ENCODE measurements at places on chromosomes 4 and X.
A peak's percentile ranks its signal among the peaks of the same experiment; 100 is the strongest.

- DNase-seq = no peak
Observed at GRCh38 chr4:1384675-1385372, 21.4 kb downstream of the NKX1-1 start.

GRCh38 chr4:89021684-89022083 is 35.3 kb downstream of the FAM13A start:
- no peak for DNase-seq

DNA sequence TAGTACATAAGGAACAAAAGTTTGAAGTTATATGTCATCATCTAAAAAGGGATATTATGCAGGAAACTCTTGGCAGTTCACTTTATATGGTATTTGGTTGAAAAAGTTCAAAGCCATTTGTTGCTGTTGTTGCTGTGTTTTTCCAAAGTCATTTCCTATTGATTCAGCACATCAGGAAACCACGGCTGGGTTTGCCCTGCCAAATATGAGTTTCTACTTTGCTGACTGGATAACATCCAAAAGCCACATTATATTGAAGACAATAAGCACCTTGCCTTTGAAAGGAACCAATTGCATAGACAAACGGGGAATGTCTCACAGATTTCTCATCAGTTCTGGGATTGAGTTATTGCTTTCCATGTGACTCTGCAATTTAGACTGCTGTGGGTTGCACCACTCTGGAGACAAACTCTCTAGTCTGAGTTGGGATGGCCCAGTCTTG is 206.1 kb downstream of the SLC39A8 start:
- no peak for DNase-seq

DNA sequence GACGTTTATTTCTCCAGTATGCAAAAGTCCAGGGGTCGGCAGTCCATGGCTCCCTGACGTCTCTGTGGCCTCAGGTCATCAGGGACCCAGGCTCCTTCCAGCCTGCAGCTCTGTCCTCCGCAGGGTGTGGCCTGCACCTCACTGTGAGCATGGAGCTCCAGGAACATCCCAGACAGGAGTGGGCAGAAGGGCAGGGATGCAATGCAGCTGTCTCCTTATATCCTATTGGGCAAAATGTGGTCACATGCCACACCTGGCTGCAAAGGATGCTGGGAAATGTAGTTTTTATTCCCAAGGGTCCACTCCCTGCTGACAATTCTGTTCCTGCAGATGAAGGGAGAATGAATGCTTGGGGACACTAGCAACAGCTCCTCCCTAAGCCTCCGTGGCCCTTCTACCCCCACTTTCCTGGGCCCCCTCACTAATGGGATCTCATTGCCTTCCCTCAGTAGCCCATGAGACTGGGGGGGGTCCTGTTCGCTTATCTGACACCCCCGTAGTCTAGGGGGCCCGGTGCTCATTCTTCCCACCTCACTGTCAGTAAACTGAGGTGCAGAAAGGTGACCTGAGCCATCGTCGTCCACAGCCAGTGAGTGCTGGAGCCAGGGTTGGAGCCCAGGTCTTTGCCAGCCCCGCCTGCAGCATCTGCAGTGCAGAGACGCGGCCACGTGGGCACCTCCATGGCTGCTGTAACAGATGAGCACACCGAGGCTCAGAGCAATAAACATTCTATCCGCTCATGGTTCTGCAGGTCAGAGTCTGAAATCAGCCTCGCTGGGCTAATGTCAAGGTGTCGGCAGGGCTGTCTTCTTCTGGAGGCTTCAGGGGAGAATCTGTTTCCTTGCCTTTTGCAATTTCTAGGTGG is 5.9 kb upstream of the GRPEL1 start:
- no peak for DNase-seq

DNA sequence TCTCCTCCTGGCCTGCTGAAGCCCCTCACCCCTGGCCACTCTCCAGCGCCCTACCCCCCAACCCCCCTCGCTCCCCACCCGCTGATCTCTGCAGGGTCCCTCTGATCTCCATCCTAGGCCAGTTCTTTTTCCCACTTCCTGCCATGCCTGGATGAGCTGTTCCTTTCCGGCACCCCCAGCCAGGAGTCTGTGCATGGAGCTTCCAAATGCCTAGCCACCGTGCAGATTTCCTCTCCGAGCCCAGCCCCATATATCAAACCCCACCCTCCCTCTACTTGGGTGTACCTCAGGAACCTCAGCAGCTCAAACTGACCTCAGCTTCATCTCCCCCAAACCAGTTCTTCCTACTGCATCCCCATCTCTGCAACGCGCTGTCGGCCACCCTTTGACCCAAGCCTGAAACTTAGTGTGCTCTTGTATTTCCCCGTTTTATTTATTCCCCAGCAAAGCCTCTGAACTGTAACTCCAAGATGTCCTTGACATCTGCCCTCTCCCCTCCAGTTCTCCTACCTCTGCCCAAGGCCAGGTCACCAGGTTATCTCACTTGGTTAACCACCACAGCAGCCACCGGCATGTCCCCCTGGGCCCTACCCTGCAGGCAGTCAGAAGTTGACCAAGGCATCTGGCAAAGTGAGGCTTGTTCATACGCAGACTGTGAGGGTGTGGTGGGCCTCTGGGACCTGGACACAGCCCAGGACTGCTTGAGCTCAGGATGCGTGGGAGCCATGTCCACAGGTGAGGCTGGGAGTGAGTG is 194.9 kb upstream of the PSAPL1 start:
- DNase-seq = no peak

GRCh38 chrX:130645955-130646583 is 244.3 kb downstream of the RBMX2 start:
- DNase-seq = no peak

- DNase-seq = no peak
Observed at GRCh38 chr4:168411318-168412150, 68.8 kb downstream of the DDX60L start.

DNA sequence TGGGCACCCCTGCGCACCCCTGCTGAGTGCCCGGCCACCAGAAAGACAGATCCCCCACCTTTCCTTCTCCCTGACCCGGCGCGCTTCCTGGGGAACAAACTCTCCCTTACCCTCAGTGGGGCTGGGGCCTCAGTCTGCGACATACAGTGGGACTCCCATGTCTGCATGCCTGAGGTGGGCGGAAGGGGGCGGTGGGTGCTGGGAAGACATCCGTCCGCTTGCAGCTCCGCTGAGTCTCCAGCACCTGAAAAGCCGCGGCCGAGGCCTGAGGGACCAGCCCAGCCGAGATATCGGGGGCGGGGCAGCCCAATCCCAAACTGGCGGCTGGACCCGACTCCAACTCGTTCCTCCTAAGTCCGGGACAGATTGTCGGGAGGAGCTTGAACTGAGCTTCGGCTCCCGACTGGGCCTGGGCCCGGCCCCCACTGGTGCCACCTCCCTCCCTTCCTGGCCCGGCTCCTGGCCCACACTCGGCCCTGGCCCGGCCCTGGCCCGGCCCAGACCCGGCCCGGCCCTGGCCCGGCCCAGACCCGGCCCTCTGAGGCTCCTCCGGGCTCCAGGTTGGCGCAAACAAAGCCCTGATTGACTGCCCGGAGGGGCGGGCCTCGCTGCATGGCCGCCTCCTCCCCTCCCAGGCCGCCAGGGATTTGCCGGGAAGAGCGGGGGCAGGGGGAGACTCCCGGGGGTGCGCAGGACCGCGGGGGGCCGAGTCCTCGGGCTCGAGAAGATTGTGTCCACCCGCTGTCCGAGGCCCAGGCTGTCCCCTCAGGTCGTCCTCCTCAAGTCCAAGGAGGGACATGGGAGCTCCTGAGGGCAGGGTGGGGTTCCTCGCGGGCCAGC is 877 bp upstream of the SLC16A2 start:
- DNase-seq = no peak

DNA sequence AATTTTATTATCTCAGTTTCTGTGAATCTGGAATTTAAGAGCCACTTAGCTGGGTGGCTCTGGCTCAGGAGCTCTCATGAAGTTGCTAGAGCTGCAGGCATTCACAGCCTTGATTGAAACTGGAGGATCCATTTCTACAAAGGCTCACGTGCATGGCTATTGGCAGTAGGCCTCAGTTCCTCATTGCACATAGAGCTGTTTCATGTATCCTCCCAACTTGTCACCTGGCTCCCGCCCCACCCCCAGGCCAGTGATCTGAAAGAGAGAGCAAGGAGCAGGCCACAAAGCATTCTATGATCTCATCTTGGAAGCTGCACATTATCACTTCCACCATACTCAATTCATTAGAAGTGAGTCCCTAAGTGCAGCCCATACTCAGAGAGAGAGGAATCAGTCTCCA is 18.5 kb upstream of the AP1AR start:
- DNase-seq = no peak

DNA sequence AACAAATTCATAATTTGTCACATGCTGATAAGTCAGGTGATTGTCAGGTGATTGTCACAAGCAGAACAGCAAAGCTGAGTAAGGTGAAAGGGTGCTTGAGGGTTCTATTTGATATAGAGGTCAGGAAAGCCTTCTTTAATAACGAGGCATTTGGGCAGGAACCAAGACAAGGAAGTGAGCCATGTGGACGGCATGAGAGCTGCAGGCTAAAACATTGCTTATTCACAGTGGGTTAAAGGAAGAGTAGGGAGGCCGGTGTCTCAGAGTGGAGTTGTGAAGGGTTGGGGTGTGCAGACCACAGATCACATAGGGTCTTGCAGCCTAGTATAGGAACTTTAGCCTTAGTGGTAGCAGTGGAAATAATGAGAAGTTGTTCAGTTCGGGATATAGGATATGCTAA is 31.3 kb upstream of the CYP2U1 start:
- DNase-seq = no peak

GRCh38 chrX:148269513-148269912 is 230.9 kb upstream of the AFF2 start:
- DNase-seq = no peak

DNA sequence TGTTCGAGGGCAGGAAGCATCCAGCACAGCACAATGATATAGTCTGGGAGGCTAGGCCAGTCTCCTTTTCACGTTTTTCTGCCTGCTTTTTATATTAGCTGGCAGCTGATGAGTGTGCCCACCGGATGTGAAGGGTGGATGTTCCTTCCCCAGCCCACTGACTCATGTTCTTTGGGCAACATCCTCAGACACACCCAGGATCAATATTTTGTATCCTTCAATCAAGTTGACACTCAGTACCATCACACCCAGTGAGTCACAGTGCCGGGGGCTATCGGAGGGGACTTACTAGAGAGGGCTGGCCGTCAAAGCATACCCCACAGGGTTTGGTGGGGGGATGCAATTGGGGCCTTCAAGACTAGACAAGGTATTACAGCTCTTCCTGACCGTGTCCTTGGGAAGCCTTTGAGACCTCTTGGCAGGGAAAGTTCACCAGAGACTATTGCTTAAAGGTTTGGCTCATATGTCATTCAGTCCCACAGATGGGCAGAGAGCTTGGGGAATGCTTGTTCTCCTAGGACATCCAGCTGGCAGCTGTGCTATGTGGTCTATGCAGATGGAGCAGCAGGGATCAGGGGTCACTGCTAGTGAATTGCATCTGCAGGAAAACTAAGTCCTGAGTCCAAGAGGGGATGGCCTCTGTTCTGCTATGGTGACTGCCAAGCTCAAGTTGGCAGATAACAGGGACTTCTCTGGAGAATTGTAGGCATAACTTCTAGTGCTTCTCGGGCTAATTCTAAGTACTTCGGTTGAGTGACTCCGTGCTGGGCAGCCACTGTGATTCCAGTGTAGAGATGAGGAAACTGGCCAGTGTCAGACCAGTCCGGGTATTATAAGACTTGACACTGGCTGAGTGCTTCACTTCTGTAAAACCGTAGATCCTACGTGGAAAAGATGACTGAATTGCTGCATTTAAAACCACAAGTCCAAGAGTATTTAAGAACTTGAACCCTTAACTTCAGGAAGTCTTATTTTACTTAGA is 12.9 kb upstream of the WDR1 start:
- no peak for DNase-seq

- DNase-seq = no peak
Observed at GRCh38 chrX:70672326-70672725, 227.7 kb downstream of the DLG3 start.

DNA sequence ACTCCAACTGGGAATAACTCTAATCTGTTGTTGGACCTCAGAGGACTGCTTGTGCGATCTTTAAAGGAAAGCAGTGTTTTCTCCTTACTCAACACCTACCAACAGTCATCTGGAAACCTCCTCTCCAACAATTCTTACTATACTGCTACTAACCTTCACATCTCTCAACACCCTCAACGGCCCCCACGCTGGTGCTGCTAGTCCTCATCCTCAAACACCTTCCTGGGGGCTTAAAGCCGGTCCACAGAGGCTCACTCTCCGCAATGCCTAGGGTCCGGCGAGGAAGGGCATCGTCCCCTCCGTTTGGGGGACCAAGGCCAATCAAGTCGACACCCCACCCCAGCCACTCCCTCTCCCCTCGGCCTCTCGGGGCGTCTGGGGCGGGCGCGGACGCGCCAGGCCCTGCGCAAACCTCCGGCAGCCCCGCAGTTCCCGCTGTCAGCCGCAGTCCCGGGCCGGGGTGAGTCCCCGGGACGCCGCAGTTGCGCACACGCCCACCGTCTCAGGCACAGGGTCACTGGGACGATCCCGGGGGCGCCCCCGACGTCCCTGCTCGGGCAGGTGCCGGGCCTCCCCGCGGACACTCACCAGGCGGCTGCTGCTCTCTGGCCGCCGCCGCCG is 418 bp downstream of the TAB3 start:
- peak; percentile 3 for DNase-seq

- no peak for DNase-seq
Observed at GRCh38 chr4:153486281-153487151, 20.4 kb downstream of the TMEM131L start.

DNA sequence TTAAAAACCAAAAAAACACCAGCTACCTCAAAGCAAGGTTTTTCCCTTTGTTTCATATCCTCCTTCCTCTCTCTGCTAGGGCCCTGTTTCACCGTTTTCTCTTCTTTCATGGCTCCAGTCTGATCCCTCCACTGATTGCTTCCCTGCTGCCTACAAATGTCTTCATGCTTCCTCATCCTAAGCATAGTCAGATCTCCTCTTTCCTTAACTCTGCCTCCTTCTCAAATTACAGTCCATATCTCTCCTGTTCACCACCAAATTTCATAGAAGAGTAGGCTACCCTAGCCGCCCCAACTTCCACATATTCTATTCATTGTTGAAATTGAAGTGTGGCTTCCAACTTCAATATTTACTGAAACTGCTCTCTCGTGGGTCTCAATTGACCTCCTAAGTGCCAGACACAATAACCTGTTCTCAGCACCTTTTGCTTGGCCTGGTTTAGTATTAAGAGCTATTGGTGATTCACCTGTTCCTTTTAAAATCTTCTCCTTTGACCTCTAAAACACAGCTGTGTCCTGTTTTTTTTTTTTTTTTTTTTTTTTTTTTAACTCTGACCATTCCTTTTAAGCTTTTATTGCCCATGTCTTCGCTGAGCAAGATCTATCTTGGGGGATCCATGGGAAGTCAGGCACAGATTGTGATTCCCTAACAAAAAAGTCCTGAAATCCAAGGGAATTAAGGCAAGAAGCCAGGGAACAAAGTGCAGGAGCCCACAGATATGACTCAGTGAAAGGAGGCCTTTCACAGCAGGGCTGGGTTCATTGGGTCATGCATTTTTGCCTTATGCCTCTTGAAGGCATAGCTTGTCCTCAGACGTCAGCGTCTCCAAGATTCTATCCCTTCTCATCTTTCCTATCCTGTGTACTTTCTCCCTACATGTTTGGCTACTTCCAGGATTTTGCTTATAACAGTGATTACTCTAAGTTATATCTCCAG is 85.4 kb downstream of the RPS3A start:
- no peak for DNase-seq

DNA sequence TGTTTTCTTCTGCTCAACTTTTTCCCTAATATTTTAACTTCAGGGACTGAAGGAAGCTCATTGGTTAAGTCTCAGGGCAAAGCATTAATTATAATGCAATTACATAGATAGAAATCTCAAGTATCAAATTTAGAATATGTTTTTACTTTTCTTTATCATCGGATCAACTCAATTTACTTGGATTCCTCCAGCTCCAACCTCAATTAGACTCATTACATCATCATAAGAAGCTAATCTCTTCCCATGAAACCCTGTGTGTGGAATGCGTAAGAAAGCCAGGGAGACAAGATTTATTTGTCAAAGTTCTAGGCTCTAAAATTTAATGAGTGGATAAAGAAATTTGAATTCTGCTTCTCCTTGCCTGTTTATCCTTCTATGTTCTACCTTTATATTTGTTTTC is 918.4 kb downstream of the ADGRL3 start:
- no peak for DNase-seq

Data from stimulated activated CD4-positive, alpha-beta T cell treated with anti-CD3 and anti-CD28 coated beads, TNF-alpha, amount 100 ng/mL, for 1 hour (primary cell).